ENCODE measurements at places on chromosomes 6 and 20. TPM values are rescaled to one million over a fixed set of nuclear protein-coding genes. Genes with fewer than 3 reads are reported as not detected.

- DNase-seq: no peak
These were observed 21.7 kb upstream of the TGM2 start for GRCh38 chr20:38186788-38187221.

DNA sequence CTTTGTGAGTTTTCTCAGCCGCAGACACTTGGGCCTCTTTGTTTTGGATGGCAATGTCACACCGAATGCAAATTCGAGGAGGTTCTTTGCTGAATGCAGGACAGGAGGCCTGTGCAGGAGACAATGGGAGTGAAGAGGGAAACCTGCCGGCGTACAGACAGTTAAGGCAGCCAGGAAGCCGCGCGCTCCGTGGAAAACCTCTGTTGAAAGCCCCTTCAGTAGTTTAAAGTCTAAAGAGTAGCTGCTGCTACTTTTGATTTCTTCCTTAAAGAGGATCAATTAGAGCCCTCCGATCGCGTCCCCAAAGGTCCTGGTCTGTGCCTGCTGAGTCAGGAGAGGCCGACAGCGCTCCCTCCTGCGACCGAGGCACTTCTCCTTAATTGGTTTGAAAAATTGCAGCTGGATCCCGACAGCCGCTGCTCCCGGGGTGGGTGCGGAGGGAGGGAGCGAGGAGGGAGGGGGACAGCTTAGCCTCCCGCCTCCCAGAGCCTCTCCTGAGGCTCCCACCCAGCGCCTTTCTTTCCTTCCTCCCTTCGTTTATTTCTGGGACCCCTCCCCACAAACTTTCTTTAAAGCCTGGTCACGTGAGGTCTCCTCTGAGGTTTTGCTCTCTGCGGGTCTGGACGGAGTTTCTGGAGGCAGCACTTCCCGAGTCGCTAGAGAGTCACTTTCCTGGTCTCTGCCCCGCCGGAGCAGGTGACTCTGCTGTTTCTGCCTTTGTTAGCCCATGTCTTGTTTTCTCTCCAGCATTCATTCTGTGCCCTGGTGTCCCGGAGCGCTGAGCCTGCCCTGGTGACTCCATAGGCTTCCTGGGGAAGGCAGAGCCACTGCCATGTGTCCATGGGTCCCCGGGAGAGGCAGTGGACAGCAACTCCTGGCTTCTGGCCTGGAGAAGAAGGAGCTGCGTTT, 22.3 kb upstream of the RPP40 start:
- peak; percentile 24 for DNase-seq

GRCh38 chr20:32991792-32992641, 12.2 kb downstream of the SUN5 start:
- no peak for DNase-seq

- no peak for DNase-seq
These were observed 3.0 kb downstream of the THBS2 start for GRCh38 chr6:169250660-169251059.

DNA sequence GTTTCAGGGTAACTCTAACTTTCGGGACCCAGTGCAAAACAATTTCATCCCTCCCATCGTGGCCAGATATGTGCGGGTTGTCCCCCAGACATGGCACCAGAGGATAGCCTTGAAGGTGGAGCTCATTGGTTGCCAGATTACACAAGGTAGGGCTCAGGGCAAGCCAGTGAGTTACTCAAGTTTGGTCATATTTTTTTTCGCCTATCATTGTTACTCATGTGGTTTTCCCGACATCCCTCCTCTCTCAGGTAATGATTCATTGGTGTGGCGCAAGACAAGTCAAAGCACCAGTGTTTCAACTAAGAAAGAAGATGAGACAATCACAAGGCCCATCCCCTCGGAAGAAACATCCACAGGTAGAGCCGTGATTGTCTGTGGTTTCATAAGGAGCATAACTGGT, 58.2 kb downstream of the DCBLD1 start:
- DNase-seq: no peak

DNA sequence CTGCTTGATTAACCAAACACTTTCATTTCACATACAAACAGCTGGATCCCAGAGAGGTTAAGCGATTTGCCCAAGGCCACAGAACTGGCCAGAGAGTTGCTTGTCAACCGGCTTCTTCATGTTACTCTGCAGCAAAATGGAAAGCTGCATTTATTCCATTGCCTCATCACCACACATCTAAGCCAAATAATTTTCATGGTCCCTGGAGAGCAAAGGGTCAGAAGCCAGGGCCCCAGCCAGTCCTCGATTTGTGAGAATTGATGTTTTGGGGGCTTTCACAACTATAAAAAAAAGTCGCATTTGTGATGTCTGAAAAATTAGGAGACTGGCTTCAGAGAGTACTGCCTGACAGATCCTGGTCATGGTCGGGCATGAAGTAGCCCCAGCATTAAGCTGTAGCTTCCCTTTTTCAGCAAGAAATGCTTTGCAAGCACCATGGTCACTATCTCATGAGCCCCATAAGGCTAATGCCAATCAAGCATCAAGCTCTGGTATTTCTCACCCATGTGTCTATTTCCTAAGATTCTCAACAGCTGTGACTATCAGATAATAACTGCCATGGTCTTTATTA, 95.8 kb downstream of the BANF2 start:
- no peak for DNase-seq

The PRL gene
- total RNA-seq: not detected

DNA sequence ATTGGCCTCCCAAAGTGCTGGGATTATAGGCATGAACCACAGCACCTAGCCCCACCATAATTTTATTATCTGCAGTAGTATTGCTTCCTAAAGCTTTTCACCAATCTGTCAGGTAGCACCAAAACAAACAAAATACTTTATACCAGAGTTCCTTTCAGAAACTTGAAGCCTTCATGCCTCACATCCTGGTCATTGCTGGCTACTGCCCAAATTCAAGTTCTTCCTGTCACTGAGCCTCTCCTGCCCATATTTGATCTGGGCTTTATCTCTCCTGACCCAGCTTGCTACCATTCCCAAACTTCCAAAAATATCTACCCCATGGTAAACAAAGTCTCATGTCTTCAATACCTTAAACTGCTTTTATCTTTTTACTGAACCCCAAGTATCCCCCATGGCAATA, 34.9 kb upstream of the DST start:
- DNase-seq: no peak

DNA sequence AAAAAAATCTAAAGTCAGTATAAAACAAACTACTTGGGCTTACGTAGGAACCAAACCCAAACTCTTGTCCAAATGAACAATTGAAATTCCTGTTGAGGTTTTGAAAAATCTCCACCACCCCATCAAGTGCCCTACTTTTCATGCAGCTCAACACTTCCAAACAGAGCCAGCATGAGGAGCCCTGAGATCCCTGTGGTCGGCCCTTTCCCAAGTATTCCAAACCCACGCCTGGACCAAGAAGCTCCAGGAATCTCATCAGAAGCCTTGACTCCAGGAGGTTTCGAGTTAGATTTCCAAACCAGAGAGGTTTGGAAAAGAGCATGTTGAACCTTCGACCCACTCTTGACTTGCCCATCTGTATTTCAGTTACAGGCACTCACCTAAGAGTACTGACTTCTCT, 179.3 kb downstream of the MTFR2 start:
- DNase-seq: no peak

GRCh38 chr6:143901885-143902750, 37.8 kb downstream of the ZC2HC1B start:
- no peak for DNase-seq

DNA sequence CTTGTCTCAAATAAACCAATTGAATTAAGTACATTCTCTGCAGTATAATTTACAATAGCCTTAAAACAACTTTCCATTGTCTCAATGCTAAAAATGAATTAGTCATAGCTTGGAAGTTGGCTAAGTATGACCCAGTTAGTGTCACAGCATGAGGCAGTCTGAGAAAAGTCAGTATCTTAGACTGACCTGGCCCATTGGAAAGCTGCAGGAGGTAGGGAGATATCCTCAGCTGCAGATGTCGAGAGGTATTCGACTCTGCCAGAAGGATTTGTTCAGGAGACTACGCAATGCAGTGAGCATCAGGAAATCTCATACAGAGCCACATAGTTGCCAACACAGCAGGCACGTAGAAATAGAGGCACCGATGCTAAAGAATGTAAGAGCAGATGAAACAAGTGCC, 350.9 kb upstream of the NRSN1 start:
- no peak for DNase-seq

The ZBP1 gene
- 0.78 TPM for total RNA-seq

Measured in tibial nerve (tissue), 4 donors.